ENCODE measurements at places on chromosomes 3 and 15.

DNA sequence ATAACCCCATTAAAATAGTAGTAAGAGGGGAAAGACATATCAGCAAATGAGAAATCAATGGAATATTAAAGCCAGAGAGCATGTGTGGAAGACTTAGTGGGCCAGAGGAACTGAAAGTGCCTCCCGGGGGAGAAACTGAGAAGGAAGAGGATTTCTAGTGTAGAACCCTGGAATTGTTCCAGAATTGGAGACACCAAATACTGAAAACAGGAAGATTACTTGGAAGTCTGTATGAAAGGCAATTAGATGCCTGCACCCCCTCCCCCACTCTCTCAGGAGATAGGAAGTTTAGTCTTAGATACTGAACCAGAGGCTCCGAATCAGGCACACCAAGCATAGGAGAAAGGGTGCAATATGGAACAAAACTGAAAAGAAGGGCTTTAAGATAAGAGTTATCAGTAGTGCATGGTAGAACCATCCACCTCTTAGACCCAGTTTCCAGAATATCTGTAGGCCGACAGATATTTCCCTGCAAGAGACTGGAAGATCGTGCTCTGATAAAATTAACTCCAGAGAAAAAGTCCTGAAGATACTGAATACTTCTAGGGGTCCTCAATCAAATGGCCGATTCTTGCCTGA, 32.4 kb downstream of the KLHL18 start:
- DNase-seq, result no peak

GRCh38 chr15:76976572-76977270, 18.2 kb upstream of the PSTPIP1 start:
- DNase-seq, result no peak

DNA sequence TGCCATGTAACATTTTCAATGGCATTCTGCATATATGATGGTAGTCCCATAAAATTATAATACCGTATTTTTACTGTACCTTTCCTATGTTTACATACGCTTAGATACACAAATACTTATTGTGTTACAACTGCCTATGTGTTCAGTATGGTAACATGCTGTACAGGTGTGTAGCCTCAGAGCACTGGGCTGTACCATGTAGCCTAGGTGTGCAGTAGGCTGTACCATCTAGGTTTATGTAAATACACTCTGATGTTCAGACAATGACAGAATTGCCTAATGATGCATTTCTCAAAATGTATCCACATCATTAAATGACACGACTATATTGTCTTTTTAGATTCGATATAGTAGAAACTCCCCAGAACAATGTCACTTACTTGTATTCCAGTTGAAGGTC, 22.7 kb downstream of the CD80 start:
- no peak for DNase-seq

DNA sequence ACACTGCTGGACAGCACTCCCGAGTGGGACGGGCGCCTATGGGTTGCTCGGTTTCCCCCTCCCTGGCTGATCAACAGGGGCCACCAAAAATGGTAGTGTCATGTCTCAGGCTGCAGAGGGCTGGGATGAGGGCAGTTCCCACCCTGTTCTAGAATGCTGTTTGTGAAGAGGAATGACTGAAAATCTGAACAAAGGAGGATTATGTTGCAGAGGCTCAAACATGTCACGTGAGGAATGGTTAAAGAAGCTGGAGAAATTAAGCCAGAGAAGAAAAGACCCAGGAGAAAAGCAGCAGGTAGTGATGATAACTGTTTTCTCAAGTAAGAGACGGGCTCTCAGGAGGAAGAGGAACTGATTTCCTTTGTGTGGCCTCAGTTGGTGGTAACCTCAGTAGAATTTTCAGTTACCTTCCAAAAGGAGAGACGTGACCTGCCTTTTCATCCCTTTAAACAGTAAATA, 10.4 kb downstream of the SPG21 start:
- DNase-seq, result no peak

DNA sequence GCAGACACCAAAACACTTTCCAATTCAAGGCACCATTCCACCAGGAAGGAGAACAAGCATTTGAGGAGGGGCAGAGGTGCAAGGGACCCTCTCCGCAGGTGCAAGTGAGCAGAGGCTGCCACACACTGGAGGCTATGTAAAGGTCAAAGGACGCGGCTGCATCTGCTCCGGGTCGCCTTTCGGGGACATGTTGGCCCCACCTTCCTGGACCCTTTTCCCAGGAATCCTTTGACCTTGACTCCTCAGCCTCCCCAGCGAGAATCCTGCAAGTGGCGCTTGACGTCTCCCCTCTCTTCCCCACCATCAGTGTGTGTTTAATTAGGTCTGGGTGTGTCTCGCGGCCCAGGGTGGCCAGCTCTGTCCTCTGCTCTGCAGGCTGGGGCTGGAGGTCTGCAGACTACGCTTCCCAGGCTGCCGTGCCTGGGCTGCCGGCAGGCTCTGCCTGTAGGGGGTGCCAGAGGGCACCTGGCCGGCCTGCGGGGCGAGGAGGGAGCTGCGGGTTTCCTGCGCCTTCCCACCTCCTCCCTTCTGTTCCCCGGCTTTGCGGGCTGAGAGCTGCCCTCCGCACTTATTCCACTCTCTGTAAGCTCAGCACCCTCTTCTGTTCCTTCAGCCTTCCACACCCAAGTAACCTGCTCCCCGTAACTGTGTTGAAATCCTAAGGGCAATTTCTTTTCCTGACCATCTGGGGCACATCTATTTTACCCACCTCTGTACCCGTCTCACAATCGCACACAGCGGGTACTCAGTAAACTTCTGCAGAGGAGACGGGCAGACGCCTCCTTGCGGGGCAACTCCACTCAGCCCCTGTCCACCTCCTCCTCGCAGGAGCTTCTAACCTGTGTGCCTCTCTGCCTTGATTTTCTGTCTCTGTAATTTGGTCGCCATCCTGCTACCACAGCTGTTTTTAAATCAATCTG, 129.8 kb downstream of the NSMCE3 start:
- no peak for DNase-seq

- no peak for DNase-seq
These were observed at the start of gene GPR27 for GRCh38 chr3:71753701-71754609. GPR27 (plus strand) TSS chr3:71753855; CDS start chr3:71754050, 195 bp downstream.

DNA sequence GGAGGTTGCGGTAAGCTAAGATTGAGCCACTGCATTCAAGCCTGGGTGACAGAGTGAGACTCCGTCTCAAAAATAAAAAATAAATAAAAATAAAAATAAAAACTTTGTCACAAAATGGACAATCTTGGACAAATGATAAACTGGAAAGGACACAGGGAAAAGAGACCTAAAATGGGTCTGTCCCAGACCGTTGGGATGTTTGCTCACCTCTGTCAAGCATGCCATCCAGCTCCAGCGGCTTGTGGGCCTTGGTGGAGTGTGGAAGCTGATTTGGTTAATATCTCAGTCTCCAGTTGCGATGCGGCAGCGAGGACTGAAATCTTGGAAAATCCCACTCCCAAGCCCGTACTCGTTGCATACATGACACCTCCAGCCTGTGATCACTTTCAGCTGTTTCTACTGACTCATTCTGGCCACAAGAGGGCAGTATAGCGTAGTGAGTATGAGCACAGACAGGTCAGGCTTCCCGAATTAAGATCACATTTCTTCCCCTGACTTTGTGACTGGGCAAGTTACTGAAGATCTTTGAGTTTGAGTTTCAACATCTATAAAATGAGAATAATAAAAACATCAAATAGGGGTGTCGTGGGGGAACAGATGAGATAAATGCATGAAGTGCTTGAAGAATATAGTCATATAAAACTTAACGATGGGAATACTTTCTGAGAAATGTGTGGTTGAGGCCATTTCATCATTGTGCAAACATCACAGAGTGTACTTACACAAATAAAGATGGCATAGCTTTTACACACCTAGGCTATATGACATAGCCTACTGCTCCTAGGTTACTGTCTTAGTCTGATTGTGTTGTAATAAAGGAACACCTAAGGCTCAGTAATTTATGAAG, 19.6 kb upstream of the MOBP start:
- peak; percentile 45 for DNase-seq

DNA sequence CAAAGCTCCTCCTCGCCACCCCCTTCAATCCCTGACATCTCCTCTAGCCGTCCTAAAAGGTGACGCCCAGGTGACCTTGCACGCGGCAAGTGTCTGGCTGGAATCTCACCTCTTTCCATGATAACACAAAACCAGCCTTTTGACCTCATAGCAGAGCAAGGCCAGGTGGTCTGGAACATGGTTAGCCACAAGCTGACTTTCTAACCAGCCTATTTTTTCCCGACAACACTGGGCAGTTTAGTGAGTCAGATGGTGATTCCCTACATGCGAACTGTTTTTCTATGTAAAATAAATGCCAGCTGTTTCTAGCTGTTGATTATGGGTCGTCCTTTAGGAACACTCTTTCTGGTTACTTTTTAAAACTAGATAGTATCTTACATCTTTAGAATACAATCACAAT, 243.0 kb downstream of the CD47 start:
- DNase-seq, result no peak

GRCh38 chr3:146521394-146521793, 23.0 kb downstream of the PLSCR1 start:
- DNase-seq, result no peak

- DNase-seq, result no peak
These were observed 13.6 kb downstream of the LMOD3 start for GRCh38 chr3:69108811-69109210.

DNA sequence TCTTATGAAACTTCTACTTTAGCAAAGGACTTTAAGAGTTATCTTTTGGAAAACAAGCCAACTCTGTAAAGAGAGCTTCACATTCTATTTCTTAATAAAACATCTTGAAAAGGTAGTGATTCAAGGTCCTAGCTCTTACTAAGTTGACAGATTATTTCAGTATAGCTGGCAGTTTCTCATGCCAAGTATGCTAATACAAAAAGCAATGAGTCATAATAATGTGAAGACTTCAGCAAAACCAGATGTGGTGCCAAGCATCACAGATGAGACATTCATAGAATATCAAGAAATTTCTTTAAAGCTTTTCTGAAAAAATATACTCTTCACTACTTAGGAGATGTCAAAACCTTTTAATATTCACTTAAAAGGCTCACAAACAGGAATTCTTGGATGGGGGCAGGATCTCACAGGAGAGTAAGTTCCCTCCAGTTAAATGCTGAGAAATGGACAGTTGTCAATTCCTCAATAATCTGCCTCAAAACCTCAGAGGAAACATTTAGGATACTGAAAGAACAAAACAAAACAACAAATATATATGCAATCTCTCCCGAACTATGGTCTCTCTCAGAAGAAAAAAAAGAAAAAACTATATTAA, 45.6 kb downstream of the DCBLD2 start:
- DNase-seq, result no peak

GRCh38 chr15:34223904-34224596, 766 bp upstream of the EMC4 start:
- DNase-seq, result no peak

DNA sequence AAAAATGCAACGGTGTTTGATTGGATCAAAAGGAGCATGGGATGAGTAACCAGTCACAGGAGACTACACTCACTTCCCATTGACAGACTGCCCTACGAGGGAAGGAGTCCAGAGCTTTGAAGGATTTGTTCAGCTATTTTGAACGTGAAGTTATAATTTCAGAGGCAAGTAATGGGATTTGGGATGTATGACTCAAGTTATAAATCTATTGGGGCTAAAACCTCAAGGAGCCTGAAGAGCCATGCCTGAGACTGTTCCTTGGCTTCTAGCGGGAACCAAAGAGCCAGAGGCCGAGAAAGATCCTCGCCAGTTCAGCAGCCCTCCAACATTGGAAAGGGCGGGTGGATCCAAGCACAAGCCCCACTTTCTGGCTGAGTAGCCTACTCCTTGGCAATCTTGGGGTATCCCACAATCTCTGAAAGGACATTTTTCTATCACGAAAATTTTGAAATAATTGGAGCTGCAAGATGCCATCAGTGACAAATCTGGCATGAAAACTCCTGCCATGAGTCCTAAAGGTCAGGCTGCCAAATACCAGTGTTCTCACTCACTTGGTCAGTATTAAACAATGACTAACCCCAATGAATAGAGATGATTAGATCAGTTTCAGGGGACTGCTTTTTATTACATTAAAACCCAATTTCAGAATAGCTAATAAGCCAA, 48.6 kb upstream of the SLCO2A1 start:
- DNase-seq, result no peak

- no peak for DNase-seq
These were observed 47.3 kb downstream of the WWTR1 start for GRCh38 chr3:149610351-149611105.

DNA sequence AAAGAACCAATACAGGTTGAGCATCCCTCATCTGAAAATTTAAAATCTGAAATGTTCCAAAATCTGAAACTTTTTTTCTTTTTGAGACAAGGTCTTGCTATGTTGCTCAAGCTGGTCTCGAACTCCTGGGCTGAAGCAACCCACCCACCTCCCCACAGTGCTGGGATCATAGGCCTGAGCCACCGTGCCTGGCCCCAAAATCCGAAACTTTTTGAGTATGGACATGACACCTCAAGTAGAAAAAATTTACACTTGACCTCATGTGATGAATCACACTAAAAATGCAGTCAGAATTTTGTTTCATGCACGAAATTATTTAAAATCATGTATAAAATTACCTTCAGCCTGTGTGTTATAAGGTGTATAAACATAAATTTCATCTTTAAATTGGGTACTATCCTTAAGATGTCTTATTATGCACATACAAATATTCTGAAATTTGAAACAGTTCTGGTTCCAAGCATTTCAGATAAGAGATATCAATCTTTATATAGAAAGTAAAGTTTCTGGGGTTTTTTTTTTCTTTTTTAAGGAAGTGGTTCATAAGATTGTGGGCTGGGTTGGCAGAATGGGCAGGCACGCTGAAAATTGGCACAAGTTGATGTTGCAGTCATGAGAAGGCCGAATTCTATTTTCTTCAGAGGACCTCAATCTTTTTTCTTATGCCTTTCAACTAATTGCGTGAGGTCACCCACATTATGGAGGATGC, 72.5 kb downstream of the SPRED1 start:
- no peak for DNase-seq
